ENCODE measurements at places on chromosomes 4 and X.
A peak's percentile ranks its signal among the peaks of the same experiment; 100 is the strongest.

DNA sequence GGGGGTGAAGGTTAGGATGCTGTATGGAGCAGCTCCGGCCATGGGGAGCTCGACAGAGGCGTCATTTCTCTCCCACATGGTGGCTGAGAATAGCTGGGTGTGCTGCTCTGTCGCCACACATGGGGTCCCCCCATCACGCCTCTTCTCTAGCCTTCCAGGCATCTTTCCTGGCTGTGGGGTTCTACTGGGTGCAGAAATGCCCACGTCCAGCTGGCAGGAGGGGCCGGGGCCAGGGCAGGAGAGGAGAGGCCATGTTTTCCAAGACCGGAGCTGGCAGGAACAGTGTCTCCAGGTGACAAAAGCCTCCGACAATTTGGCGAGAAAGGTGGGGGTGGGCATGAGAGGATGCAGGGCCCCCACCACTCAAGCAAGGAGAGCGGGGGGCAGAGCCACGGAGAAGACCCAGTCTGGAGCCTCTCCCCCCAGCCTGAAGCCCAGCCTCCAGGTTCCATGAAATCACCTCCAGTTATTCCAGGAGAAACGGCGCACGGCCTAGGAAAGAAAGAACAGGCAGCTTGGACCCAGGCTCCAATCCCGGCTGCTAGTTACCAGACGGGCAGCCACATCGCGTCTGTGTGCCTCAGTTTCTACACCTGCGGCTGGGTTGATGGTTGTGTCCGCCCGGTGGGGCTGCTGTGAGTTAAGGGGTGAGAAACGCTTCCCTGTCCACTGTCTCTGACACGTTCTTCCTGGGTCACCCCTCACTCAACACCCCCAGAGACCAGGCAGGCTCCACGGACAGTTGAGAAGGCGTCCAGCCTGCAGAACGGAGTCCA is 27.4 kb upstream of the SPON2 start:
- DNase-seq, result no peak

DNA sequence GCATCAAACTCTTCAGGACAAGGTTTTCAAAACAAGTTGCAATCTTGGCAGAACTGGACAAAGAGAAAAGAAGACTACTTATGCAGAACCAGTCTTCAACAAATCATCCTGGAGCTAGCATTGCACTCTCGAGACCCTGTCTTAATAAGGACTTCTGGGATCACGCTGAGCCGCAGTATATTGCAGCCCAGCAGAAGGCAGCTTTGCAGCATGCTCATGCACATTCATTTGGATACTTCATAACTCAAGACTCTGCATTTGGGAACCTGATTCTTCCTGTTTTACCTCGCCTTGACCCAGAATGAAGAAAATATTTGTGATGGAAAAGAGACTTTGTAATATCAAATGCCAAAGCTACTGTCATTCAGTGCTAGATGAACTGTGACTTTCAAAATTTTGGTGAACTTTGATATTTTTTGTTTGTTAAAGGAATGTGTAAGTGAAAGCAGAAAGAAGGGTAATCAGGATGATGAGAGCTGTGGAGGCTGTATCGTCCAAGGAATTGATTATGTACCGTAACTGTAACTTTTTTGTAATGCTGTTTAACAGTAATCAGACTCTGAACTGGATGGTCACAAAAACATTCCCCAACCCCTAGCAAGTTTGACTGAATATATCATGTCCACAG is 27.2 kb downstream of the HSPA4L start:
- no peak for DNase-seq

GRCh38 chr4:77777135-77777807 is 41.9 kb downstream of the CNOT6L start:
- no peak for DNase-seq

DNA sequence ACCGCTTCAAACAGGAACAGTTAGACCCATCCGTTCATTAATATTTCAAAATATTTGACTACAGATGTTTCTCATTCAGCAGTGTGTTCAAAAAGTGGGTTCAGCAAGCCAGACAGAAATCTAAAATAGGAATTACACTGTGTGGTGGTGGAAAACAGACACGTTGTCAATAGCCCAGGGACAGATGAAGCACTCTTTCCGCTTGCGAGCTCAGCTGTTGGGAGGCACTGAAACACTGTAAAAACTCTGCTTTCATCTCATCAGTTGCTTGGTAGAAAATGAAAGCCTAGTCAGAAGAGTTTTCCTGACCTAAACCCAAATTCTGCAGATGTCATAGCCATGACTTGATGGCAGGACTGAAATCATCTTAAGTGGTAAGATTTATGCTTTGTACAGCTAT is 38.5 kb downstream of the LRP2BP start:
- no peak for DNase-seq

DNA sequence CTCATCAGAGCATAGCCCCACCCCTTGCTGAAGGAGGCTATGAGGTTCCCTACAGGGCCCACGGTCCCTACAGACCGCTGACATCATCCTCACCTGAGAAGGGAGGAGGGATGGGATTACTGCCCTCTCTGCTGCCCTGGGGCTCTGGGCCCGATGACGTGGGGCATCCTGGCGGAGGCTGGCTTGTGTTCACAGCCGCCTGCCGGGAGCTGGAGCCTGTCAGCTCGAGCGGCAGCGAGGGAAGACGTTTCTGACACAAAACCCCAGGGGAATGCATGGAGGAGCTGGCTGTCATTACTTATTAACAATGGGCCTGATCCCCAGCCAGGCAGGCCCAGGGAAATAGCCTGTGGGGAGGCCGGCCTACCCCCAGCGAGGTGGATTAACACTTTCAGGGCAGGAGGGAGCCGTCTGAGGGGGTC is 106.6 kb upstream of the ATP6AP2 start:
- no peak for DNase-seq

DNA sequence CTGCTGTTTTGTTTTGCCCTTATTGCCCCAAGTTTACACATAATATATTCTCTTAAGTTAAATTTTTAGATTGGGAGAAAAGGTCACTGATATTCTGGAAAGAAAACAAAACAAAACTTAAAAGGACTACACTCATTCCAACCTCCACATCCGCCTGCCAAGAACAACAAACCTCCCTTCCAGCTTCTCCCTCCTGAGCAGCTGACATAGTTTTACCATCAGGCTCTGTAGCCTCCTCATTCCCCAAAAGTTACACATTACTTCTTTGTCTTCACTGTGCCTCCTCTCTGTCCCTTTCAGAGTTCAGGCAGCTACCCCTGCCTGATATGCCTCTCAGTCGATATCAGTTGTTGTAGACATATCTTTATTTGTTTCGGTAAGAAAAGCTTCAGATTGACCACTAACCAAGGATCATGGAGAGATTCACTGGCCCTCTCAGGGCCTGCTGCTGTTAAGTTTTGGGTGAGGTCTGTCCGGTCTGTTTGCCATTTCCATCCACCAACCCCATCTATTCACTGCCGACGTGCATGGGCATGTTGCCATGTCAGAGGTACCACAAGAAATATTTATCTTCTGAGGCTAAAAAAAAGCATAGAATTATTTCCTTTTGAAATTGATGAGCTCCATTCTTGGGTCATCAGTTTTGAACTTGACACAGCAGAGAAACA is 164.1 kb downstream of the GASK1B start:
- DNase-seq, result no peak

DNA sequence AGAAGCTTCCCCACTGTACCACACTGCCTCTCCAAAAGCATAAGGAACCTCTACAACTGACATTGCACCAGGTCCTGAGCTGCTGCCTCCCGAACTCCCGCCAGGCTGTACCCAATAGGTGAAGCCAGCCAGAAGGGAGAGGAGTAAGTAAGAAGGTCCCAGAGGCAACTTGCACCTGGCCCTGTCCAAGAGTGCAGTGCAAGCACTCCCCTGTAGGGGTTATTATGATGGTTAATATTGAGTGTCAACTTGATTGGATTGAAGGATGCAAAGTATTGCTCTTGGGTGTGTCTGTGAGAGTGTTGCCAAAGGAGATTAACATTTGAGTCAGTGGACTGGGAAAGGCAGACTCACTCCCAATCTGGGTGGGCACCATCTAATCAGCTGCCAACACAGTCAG is 879.3 kb upstream of the SLIT2 start:
- no peak for DNase-seq

DNA sequence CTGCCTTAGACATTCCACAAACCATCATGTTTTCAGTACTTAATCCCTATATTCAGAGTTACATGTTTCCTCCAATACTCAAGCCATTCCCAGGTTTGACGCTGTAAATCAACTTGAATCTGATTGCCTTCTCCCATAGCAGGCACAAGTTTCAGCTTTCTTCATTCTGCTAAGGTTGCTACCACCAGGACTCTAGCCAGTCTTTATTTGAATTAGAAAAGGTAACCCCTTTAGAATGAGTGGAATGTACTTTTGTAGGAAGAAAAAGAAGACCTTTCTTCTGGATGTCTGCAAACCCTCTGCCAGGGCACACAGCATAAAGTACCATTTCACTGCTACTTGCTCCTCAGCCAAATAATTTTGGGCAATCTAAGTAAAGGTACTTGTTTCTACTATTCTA is 10.7 kb upstream of the RBMXL3 start:
- no peak for DNase-seq

DNA sequence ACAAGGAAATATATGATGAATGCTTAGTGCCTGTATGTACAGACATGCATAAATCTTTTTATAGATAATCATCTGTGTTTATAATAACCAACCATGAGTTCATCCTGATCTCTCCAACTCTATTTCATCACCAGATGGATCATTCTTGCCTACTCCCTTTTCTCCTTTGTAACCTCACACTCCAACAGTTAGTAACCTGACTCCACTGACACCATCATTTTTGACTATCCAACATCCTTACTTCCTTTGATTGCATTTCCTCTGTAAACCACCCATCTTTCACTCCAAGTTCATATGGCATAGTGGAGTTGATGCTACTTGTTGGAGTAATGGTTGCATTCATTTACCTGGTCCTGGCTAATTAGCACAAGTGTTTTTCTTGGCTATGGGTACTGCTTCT is 170.6 kb downstream of the ZNF330 start:
- DNase-seq, result no peak

GRCh38 chr4:147682755-147683154 is 1.2 kb downstream of the PRMT9 start:
- DNase-seq, result no peak

DNA sequence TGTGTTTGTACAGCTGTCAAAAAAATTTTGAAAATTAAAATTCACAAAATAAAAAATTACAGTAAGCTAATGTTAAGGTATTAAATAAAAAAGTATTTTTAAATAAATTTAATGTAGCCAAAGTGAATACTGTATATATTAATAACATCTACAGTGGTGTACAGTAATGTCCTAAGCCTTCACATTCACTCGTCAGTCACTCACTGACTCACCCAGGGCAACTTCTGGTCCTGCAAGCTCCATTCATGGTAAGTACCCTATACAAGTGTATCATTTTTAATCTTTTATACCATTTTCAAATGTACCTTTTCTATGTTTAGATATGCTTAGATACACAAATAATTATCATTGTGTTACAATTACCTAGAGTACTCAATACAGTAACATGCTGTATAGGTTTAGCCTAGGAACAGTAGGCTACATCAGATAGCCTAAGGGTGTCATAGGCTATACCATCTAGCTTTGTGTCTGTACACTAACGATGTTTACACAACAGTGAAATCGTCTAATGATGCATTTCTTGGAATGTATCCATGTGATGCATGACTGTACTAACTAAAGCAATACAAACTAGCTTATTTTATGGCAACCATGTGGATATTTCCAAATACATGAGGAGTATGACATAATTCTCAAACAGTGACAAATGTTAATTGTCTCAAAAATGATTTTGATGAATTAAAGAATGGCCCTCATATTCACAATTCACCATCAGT is 13.7 kb downstream of the DDX60 start:
- peak; percentile 30 for DNase-seq

GRCh38 chr4:156378033-156378665 is 424.5 kb upstream of the CTSO start:
- DNase-seq, result peak; percentile 46

DNA sequence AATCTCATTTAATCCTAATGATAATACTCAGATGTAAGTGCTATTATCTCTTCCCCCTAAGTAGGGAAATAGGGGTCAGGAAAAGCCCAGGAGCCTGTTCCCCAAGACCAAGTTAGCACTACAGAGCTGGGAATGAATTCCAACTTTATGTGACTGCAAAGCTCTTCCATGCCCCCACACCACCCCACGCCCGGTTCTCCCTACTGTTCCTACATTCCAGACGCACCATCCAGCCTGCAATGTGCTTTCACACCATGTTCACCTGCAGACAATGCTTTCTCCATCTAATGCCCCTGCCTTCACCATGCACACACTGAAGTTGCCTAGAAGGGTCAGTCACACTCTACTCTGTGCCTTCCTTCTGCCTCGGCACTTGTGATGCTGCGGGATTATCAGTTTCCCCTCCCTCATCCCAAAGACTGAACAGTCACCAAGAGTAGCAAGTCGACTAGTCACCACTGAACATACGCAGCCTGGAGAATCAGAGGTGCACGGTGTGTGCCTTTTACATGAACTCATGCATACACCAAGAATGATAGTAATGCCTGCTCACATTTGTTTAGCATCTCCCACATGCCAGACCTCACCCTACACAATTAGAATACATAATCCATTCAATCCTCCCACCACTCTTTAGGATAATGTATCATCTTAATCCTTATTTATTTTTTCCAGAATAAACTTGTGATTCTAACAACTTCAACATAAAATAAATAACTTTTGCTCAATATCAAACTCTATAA is 14.2 kb downstream of the SORBS2 start:
- no peak for DNase-seq

- no peak for DNase-seq
These were observed 33.6 kb upstream of the PDGFC start for GRCh38 chr4:157005193-157005592.

DNA sequence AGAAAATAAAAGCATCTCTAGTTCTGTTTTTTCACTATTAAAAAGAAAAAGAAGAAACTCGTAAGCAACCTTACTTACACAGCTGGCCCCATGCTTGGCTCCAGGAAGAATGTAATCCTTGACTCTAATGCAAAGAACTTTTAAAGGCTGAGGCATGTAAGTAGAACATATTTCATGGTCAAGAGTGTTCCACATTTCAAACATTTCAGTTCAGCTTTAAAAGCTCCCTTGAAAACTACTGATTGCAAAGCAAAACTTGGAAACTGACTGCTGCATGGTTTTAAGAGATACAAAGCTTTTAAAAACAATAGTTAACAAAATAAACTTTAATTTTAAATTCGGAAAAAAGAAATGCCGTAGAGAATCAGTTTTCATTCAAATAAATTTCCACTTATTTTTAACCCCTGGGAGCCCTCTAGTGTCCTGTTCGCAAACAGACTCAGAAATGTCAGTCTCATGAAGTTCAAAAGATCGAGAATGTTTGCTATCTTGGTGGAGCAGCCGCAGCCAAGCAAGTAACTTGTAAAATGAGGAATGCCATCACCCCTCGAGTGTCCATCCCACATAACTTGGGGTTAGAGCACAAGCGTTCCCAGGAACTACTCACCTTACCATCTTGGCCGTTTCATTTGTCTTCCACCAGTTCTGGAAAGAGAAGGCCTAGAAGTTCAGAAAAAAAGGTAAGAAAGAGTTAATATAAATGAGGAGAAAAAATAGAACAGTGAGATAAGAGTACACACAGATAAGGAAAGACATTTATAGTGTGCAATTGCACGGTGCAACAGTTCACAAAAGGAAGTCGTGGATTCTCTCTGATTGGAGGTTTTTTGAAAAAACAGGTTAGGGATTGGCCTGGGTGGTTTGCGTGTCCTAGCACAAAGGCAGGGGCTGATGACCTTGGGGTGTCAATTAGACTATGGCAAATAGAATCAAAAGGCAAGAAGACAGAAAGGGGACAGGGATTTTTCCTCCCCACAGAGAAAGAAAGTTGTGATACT is at the start of gene GASK1B:
TSS of gene GASK1B (minus strand) at position 765 of the 998 bp plus-strand sequence. CDS start 1,650 bp downstream, outside the sequence.
- peak; percentile 74 for DNase-seq

All from suppressor macrophage treated with lipopolysaccharide for 4 hours (primary cell).